ENCODE measurements at places on chromosomes 11 and 22.

- DNase-seq: no peak
Measured at GRCh38 chr11:125275905-125276618, 111.5 kb downstream of the PKNOX2 start.

- no peak for DNase-seq
Measured at GRCh38 chr11:72832301-72833082, 18.3 kb downstream of the ATG16L2 start.

- no peak for DNase-seq
Measured at GRCh38 chr11:66743271-66743968, 14.4 kb upstream of the SPTBN2 start.

DNA sequence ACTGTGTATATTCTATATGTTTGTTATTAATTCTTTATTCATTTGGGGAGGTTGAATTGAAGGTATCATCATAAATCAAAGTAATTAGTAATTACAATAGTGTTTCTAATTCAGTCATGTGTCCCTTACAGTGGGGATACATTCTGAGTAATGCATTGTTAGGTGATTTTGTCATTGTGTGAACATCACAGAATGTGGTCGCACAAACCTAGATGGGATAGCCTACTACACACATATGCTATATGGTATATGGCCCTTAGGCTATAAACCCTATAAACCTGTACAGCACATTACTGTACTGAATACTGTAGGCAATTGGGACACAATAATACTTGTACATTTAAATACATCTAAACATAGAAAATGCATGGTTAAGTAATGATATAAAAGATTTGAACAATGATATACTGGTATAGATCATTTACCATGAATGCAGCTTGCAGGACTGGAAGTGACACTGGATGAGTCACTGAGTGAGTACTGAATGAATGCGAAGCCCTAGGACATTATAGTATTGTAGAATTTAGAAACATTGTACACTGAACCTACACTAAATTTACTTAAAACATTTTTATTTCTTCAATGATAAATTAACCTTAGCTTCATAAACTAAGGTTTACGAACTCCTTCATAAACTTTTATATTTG, 936.2 kb upstream of the CHORDC1 start:
- DNase-seq: no peak

GRCh38 chr22:41544671-41545476, 604 bp upstream of the POLR3H start:
- no peak for DNase-seq

- DNase-seq: no peak
Measured at GRCh38 chr11:39965701-39966100, 1493.8 kb downstream of the LRRC4C start.

DNA sequence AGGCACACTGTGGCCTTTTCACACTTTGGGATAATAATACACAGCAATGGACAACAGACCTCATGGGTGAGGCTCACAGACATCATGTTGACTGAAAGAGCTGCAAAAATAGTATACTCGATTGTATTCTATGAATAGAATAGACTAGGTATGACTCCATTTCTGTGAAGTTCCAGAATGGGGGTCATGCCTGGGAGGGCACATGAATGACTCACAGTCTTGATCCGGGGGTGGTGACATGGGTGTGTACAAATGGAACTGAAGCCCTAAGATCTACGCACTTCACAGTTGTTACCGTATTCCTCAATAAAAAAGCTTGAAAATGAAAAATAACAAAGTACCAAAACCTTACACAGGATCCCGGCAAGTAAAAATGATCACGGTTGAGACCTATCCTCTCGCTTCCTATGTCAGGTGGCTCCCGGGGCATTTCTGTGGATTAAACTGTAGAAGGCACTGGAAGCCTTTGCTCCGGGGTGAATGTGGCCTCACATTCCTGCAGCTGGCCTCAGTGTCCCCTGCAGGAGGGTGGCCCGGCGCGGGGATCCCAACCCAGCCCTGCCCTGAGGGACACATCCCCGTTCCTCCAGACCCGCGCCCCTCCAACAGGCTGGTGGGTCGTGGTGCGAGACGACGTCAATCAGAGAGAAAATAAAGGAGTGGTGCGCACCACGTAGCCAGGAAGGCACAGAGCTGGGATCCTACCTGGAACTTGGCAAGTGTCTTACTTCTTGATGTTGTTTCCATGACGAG, 75.9 kb downstream of the NECTIN1 start:
- DNase-seq: no peak

- no peak for DNase-seq
Measured at GRCh38 chr11:116613206-116613875, 159.4 kb downstream of the BUD13 start.

GRCh38 chr22:30667107-30667493, 575 bp downstream of the DUSP18 start:
- DNase-seq: peak; percentile 46

DNA sequence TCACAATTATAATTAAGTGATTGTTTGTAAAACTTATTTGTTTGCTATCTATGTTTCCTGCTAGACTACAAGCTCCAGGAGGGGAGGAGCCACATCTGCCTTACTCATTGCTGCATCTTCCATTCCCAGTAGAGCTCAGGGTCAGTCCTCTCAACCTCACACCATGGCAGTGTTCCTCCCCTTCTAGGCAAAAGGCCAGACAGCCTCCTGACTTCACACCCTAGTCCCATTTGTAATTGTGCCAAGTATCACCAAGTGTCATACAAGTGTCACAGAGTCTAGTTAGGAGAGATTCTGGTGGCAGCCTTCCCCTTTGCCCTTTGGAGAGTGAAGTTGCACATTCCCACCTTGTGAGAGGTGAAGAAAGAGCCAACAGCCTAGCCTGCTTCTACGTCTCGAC, 490.4 kb downstream of the INSC start:
- DNase-seq: no peak

GRCh38 chr22:35540595-35541253, at the start of gene RASD2:
Gene RASD2 (plus strand): TSS chr22:35540831. CDS start chr22:35546810, 5,979 bp downstream.
- DNase-seq: peak; percentile 47

GRCh38 chr11:87477321-87477720, 439.6 kb downstream of the TMEM135 start:
- DNase-seq: no peak

DNA sequence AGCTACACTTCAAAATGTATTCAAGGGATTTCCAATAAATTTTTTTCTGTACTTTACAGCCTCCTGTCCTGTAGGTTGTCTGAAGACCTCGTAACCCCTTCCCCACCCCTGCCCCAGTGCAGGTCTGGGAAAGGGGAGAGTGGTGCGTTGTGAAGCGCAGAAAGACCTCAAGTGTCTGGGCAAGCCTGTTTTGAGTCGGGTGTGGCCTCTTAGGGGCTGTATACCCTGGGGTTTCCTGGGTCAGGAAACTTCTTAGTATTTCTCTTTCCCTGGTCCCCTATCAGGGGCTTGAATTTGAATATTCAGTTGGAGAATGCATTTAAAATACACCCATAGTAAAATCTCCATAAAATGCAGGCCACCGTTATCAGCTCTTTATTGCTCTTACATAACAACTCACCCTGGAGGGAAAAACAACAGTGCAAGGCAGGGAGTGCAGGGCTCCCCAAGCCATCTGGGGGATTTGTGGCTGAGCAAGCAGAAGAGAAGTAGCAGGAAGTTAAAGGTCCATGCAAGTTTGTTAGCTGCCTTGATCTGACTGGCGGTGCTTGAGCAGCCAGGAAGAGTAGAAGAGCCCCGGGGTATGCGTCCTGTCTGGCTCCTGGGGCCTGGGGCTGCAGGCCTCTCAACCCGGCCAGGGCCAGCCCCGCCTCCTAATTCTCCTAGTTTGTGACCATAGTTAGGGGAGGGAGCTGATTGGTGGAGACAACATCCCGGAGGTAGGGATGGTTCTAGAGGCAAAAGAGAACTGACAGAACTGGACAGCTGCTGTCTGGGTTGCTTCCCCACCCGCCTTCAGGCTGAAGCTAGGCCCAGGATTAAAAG, 25.7 kb downstream of the ARHGAP1 start:
- peak; percentile 7 for DNase-seq

- DNase-seq: no peak
Measured at GRCh38 chr22:45579306-45579705, 76.6 kb downstream of the FBLN1 start.

GRCh38 chr11:3959015-3959902, 103.8 kb downstream of the STIM1 start:
- no peak for DNase-seq

GRCh38 chr11:60954421-60954820, 2.4 kb upstream of the SLC15A3 start:
- DNase-seq: no peak

DNA sequence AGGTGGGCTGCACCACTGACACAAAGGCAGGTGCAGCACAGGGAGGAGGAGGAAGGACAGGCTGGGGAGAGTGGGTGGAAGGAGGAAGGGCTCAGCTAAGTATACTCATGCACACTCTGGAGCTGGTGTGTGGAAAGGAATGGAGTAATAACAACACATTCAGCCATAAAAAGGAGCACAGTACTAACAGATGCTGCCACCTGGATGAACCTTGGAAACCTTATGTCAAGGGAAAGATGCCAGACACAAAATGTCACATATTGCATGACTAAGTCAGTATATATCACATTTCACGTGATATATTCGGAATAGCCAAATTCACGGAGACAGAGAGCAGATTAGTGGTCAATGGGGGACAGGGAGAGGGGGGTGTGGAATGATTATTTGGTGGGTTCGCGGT, 389.6 kb upstream of the SYN3 start:
- no peak for DNase-seq

GRCh38 chr11:12245549-12246016, 131.8 kb upstream of the PARVA start:
- no peak for DNase-seq

DNA sequence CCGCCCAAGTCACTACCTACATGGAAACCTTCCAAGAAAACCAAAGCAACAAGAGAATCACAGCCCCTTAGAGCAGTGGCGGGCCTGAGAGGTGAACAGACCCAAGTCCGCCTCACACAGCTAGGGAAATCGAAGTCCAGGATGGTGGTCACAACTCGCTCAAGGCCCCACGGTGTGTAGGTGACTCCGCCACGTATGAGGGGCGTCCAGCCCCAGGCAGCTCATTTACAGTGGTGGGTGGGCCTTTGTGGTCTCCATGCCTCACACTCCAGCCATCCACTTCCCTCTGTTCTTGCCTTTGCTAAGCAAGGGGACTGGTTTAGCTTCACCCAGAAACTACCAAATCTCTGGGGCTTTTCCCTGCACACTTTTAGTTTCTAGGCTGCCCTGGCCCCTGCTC, 9.7 kb upstream of the TCF20 start:
- no peak for DNase-seq

GRCh38 chr11:125084057-125084416, 20.9 kb downstream of the SLC37A2 start:
- DNase-seq: no peak

- DNase-seq: no peak
Measured at GRCh38 chr11:2951231-2952110, 22.3 kb upstream of the PHLDA2 start.

DNA sequence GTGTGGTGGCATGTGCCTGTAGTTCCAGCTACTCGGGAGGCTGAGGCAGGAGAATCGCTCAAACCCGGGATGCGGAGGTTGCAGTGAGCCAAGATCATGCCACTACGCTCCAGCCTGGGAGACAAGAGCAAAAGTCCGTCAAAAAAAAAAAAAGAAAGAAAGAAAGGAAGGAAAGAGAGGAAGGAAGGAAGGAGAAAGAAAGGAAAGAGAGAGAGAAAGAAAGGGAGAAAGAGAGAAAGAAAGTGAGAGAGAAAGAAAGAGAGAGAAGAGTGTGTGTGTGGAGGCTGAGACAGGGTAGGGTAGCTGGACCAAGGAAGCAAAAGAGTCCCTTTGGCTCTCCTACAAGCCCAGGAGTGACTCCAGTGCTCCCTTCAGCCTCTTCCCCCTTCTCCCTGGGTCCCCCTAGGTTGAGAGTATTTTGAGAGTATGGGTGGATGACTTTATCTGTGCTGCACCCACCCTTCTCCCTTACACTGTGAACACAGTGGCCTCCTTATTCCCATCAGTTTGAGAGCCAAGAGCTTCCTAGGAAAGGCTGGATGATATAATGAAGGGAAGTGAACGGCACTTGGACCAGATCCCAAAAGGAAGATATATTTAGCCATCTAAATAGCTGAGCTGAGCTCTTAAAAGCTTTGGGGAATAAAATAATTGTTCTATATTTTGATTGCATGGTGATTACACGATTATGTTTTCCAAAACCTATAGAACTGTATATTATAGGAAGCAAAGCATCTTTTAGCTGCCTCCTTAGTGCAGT, 9.5 kb upstream of the DENND5A start:
- DNase-seq: no peak

DNA sequence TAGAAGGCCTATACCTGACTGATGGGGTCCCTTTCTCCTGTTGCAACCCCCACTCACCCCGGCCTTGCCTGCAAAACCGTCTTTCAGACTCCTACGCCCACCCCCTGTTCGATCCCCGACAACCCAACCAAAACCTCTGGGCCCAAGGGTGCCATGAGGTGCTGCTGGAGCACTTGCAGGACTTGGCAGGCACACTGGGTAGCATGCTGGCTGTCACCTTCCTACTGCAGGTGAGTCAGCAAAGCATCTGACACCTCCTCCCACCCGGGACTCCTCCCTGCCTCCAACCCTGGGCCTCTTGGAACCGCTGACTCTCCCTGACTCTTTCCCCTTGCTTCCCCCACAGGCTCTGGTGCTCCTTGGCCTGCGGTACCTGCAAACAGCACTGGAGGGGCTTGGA, 1.2 kb downstream of the ROM1 start:
- no peak for DNase-seq

GRCh38 chr11:35734669-35735410, 72.3 kb downstream of the TRIM44 start:
- DNase-seq: no peak

DNA sequence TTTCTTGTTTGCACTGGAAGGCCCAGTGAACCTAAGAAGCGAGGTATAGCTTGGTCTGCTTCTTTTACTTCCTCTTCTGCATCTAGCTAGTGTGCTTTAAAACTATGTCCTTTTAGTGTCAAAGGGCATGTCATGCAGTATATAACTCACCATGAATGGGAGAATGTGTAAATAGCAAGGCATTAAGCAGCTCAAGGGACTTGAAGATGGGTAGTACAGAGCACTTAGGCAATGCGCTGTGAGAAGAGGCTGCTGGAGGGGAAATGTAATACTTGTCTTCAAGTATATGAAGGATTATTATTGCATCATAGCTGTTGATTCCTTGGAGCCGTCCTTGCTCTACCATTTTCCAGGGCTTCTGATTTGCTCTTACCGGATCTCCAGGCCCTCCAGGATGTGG, 7.6 kb downstream of the MAML2 start:
- DNase-seq: no peak

DNA sequence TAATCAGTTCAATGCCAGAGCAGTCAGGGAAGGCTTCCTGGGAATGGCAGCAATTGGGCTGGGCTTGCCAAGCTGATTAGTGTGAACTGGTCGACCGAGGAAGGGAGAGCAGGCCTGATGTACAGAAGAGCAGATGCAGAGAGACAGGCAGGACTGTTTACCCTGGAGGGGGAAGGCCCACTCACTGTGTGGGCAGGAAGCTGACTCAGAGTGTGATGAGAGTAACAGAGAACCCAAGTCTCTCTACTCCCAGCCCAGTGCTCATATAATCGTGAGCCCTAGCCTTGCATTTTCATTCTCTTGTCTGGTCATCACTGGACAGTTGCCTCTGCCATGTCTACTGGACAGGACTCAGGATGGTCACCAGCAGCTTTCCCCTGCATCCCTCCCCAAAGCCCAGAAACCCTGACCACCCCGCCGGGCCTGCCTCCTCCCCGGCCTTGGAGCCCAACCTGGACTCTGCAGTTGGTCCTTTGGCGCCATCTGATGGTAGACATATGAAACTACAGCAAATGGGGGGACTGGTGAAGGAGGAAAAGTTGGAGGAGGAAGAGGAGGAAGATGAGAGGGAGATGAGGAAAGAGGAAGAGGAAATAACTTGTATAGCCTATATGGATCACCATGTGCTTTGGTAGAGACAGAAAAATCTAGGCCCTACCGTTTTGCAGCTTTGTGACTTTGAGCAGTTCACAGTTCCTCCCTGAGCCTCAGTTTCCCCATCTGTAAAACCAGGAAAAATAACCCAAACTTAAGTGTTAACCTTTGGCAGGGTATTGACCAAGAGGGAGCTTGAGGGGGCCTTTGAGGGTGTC, 43.4 kb upstream of the PRDM11 start:
- DNase-seq: peak; percentile 54

Data from stimulated activated naive CD4-positive, alpha-beta T cell (primary cell).